CD4-positive, alpha-beta T cell treated with Interferon alpha-2 for 1 hour (primary cell): ENCODE measurements at places on chromosomes 4 and X.

GRCh38 chrX:132393085-132393484 lies 95.8 kb downstream of the MBNL3 start:
- DNase-seq = no peak

GRCh38 chrX:132169554-132169953 lies 41.7 kb upstream of the FRMD7 start:
- no peak for DNase-seq

DNA sequence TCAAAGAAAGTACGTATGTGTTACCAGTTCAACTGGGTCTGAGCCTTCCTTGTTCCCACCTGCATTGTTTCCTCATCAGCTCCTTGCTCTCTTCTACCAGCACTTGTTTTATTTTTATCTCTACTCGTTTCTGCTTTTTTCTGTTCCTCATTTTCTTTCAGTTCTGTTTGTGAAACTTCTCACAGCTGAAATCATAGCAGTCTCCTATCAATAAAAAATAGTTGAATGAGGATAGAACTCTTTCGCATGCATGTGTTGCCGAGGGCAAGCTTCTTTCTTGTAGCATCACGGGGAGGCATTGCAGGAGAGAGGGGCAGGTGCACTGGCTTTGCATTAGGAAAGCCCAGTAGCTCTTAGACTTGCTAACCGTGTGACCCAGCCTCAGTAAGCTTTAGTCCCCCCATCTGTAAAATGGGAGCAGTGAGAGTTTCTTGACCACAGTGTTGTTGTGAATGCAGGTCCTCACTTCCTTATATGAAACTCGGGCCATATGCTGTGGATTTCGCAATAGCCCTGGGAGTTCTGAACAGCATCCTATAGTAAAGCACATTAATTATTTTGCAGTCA lies 24.7 kb downstream of the OFD1 start:
- no peak for DNase-seq

DNA sequence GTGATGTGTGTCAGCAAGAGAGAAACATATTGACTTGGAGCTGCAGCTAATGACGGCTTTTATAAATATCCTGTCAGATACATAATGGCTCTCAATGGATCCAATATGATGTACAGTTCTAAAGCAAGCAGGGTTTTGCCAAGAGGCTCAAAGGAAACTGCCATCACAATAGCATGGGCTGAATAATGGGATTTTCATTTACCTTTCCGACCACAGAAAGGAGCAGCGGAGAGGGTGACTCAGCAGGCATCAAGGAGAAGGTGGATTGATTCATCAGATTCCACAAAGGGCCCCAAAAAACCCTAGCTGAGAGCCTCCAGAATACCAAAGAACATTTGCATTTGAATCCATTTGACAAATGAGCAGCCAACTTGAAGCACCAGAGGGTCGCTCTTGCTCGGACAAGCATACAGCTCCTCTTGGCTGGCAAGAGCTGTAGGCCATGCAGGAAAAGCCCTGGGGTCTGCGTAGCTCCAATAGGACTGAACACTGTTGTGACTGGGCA lies 355.7 kb upstream of the NOCT start:
- DNase-seq = no peak

GRCh38 chrX:74446876-74447275 lies 25.6 kb downstream of the SLC16A2 start:
- no peak for DNase-seq

- no peak for DNase-seq
Measured at GRCh38 chr4:102352781-102353180, 7.5 kb upstream of the SLC39A8 start.

DNA sequence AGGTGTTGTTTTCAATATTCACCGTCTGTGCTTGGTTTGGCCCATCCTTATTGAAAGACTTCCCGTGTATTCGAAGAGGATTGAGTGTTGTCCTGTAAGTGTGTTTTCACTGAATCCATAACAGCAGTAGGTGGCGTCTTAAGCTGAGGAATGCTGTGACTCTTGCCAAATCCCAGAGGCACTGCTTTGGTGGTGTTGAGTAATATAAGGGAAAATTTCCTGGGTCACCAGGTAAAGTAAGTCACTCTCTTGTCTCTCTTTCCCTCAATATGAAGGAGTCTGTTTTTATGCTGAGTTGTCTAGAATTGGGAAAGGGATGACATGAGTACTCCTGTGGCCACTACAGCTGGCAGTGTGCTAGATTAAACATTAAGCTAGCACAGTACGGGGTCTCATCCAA lies 146.7 kb upstream of the ZXDB start:
- no peak for DNase-seq

DNA sequence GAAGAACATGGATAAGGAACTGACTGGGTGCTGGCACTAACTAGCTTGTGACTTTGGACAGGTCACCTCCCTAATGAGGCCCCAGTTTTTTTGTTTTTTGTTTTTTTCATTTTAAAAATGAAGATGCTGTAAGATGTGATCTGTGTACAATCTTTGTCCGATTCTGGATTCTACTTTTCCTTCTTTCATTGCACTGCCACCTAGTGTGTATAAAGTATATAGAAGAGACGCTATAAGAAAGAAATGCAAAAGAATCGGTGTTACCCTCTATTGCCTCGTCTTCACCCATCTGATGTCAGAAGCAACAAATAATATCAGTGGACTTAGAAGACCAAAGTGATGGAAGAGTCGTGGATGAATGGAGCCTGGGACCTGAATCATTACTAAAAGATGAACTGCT lies 58.6 kb upstream of the P2RY10 start:
- DNase-seq = no peak

DNA sequence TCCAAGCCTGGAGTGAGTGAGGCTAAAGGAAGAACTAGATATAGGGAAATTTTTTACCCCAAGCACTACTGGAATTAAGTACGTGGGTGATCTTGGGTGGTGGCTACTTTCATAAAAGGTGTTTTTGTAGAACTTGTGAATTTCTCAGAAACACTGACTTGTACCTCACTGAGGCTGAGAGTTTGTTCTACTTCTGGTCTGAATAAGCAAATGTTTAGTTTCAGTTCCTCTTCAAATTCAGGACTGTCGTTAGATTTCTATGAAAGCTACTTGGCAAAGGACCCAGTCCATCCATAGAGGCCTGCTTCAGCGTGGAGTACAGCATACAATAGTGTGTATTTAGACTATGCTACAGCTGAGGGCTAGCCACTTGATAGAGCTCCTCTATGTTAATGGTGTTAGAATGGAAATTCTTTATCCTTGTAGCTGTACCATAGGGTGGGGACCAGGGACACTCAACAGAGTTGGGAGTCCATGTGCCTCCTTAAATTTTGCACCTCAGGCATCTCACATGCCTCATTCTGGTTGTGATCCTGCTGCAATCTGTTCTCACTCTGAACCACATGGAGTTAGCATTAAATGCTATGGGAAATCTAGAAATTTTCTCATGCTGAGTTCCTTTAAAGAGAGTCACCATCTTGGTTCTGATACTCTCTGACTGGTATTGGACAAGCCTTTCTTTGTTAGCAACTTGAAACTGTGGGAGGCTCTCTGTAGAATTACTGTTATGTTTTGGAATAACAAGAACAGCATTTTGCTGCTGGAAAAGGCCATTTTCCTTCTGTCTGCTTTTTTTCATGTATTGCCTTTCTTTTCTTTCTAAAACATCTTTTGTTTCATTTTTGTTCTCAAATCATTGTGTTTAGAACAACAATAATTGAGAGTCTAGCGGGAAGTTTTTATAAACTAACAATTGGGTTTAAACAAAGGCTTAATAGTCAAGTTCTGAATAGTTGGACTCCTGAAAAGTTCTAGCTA lies 86.8 kb downstream of the PDGFRA start:
- no peak for DNase-seq

- DNase-seq = no peak
Measured at GRCh38 chr4:26126143-26126718, 194.6 kb upstream of the RBPJ start.

- DNase-seq = no peak
Measured at GRCh38 chrX:136689436-136689835, 41.5 kb downstream of the CD40LG start.

DNA sequence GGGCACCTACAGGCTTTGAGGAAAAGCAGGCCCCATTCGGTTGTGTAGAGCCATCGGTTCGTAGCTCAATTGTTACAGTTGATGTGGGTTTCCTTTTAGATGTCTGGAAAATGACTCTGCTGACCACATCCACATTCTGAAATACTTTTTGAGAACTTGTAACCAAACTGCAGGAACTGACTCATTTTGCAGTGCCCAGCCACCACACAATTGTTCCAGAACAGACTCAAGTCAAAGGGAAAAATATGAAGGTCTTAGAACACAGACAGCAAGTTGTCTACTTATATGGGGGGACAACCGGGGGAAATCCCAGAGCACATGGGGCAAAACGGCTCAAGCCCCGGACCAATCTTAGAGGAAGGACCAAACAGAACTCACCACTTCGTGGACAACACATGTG lies 557.6 kb upstream of the DIPK2B start:
- peak; percentile 75 for DNase-seq

DNA sequence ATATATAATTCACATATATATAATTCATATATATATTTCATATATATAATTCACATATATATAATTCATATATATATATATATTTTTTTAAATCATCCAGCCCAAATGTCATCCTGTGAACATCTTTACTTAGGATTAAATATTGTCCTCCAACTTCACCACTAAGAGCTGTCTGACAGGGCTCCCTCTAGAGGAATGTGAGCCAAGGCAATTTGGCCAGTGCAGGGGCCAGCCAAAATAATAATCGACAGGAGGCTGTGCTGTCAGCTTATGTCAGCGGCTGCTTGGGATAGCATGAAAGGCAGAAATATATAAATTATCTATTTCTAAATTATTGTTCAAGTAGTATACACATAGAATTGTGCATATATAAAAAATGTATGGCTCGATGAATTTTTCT lies 29.5 kb downstream of the EGFL6 start:
- DNase-seq = no peak
